ENCODE measurements at places on chromosomes 7 and 10. TPM values are rescaled to one million over a fixed set of nuclear protein-coding genes. Genes with fewer than 3 reads are reported as not detected.
A peak's percentile ranks its signal among the peaks of the same experiment; 100 is the strongest.

CHN2 gene
- polyA plus RNA-seq, result 29.1 TPM

- DNase-seq, result no peak
Observed at GRCh38 chr7:130906575-130906974, 172.6 kb upstream of the KLF14 start.

DNA sequence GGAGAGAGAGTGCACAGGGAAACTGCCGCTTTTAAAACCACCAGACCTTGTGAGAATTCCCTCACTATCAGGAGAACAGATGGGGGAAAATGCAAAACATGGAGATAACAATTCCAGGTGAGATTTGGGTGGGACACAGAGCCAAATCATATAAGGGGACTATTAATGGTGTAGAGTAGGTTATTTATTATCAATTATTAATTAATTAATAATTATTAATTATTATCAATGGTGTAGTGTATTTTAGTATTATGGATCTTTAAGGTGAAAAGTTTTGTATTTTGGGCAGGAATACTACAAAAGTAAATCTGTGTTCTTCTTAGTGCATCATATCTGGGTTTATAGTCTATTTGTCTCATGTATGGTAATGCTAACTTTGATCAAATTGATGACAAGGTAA is 377.7 kb upstream of the KCND2 start:
- no peak for DNase-seq

- DNase-seq, result no peak
Observed at GRCh38 chr10:14580671-14581332, 193.9 kb downstream of the FAM107B start.

HABP2 gene
- polyA plus RNA-seq, result 0.89 TPM

DNA sequence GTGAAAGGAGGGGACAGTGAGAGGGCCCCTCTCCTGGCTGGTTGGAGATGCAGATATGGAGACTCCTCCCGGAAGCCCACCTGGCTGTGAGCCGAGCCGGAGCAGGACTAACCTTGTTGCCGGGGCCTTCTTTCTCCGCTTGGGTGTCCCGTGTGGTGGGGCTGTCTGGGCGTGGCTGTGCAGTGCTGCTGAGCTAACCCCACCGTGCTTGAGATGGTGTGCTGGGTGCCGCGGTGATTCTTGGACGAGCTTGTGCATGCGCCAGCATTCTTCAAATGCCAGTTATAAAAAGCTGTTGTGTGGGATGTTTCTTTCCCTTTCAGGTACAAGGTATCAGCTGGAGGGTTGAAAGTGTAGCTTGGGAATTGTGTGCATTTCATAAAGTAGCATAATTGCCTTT is 48.8 kb downstream of the DAGLB start:
- no peak for DNase-seq

DNA sequence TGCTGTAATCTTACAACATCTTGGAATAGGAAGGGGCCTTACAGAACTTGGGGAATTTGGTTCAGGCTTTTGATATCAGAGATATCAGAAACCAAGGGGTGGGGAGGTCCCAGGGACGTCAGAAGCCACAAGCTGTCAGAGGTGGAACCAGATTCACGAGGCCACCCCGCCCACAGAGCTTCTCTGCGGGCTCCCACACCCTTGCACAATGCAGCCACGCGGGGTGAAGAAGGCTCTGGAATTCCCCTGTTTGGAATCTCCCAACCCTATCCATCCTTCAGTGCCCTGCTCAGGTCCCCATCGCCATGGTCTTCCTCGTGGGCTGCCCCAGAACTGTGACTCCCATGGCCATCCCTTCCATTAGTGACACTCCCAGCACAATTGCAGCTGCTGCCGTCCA is 247.1 kb upstream of the SHH start:
- no peak for DNase-seq

GRCh38 chr7:139674341-139674740 is 103.5 kb downstream of the HIPK2 start:
- DNase-seq, result no peak

AKR1D1 gene
- polyA plus RNA-seq, result 24.9 TPM

- peak; percentile 3 for DNase-seq
Observed at GRCh38 chr10:123512901-123513775, 153.0 kb upstream of the GPR26 start.

- no peak for DNase-seq
Observed at GRCh38 chr10:62691336-62691735, 113.2 kb upstream of the ADO start.

DNA sequence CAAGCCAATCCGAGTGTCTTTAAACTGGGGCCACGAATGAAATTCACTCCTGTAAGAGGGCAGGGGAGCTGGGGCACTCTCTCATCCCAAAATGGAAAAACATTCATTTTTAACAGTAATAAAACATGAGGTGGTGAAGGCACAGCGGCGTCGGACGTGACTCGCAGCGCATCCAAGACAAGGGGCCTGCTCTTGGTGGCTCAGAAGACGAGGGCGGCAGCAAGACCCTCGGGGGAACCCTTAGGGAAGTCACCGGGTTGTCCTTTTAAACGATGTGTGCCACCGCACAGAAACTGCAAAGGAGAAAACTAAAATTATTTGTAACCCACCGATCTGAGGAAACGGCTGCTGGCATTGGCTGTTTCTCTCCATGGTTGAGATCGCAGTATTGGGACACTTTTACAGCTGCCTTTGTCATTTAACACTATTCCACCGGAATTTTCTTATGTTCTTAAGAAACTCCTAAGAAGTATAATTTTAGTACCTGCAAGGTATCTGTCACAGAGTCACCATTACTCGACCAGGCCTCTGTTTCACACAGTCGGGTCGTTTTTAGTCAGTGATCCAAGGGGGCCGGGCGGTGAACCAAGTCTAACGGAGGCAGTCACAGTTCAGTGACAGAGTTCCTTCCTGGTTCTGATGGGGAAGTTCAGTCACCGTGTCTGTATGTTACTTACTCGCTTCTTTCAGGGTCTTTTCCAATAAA is 159.3 kb downstream of the PTPRN2 start:
- DNase-seq, result no peak

HOXA4 gene
- polyA plus RNA-seq, result 2.4 TPM

DNA sequence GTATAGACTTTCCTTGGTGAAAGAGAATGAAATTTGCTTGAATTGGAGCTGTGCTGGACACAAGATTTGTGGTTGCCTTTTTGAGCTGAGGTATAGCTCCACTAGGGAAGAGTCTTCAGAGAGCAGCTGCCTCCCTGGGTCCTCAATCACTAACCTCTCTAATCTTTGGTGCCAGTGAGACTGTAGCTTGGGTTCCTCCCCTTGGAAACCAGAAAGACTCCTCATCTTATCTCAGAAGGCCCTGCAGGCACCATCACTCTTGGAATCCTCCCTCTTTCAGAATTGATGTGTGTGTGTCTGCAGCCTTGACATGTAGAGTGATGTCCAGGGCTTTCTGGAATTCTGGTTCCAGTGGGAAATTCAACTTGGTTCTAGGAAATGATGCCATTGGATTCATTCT is 426.5 kb downstream of the RPS24 start:
- no peak for DNase-seq

GRCh38 chr10:60139798-60140566 is 233.6 kb upstream of the CCDC6 start:
- DNase-seq, result peak; percentile 58

PON1 gene
- polyA plus RNA-seq, result not detected

DNA sequence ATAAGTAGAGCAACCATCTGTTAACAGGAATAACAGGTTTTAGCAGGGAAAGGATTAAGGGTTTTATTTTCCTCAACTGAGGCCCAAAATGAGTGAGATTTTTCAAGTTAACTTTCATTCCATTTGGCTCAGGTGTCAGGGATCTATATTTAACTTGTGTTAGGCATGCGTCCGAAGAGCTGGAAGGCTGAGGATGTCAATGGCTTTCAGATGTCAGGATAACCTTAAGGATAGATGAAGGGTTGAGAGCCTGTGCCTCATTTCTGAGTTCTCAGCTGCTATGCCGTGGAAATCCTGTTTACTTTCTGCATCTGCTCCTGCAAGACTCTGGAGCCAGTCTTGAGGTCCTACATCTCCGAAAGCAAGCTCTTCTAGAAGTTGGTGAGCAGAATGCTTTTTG is 36.4 kb upstream of the CD36 start:
- DNase-seq, result no peak

PRR15 gene
- polyA plus RNA-seq, result 80.6 TPM

SH2D4B gene
- polyA plus RNA-seq, result 0.09 TPM

GRCh38 chr10:66698069-66698468 is 227.8 kb upstream of the LRRTM3 start:
- DNase-seq, result no peak

DNA sequence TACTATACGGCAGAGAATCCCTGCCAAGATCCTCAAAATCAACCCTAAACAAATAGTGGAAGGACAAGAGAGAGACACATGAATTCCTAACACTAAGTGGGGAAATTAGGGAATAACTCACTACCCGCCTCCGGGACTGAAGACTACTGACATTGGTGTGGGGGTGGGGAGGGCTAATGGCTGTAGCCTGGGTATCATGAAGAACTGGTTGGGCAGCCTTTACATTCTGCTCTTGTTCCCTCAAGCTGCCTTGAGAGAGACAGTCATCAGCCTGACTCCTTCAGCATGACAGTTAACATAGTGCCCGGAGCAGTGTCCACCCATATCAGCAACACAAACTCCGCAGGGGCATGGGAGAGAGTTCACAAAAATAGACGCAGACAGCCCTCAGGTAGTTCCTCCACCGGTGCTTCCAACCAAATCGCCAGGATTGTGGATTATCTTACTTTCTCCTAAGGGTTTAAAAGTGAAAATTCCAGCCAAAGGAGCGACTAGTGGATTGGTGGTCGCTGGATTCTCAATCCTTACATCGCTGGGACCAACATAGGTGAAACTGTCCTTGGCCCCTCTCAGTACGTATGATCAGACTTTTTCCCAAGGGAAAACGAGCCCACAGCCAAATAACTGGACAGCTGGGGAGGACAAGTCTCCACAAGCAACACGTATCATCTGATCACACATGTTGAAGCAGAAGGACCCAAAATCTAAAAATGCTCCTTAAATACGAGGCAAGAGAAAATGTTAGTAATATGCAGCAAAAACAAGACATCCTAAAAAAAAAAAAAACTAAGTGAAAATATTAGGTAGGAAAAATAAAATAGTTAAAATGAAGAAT is 22.6 kb downstream of the TMEM254 start:
- no peak for DNase-seq

DOCK1 gene
- polyA plus RNA-seq, result 18.1 TPM

SPDYE16 gene
- polyA plus RNA-seq, result not detected

PLXDC2 gene
- polyA plus RNA-seq, result 0.89 TPM

AKR1C2 gene
- 9.7 TPM for polyA plus RNA-seq

OR2A7 gene
- 2.8 TPM for polyA plus RNA-seq

DNA sequence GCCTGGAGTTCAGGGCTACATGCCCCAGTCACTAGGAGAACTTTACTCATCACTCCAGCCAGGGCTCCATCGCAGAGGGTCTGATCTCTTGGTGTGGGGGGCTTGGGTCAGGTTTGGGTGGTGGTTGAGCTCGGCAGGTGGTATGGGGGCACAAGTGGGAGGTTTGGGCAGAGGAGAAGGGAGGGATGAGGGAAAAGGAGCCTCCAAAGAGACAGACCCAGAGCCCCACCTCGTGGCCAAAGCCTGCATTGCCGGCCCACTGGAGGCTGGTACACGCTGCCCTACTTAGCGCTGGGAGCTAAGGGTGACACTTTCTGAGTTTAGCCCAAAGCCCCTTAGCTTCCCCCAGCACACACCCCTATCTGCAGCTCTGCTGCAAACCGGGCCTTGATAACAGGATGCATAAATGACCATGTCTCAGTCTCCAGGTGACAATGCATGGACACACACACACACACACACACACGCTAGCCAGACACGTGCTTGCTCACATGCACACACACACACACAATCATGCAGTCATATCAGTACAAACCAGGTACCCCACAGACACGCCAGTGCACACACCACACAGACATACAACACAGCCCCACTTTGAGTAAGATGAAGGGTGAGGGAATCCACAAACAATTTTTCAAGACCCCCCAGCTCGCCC is 14.7 kb downstream of the LZTS2 start:
- peak; percentile 68 for DNase-seq

NODAL gene
- polyA plus RNA-seq, result not detected

ABCB8 gene
- 29.9 TPM for polyA plus RNA-seq

GRCh38 chr7:152158801-152159587 is 133.5 kb downstream of the GALNT11 start:
- DNase-seq, result no peak

GRCh38 chr7:134447383-134447782 is 11.5 kb downstream of the AKR1B1 start:
- no peak for DNase-seq

GRCh38 chr7:95394370-95394769 is 1.8 kb downstream of the PON3 start:
- no peak for DNase-seq

- no peak for DNase-seq
Observed at GRCh38 chr10:79277579-79278269, 69.5 kb upstream of the PPIF start.

DNA sequence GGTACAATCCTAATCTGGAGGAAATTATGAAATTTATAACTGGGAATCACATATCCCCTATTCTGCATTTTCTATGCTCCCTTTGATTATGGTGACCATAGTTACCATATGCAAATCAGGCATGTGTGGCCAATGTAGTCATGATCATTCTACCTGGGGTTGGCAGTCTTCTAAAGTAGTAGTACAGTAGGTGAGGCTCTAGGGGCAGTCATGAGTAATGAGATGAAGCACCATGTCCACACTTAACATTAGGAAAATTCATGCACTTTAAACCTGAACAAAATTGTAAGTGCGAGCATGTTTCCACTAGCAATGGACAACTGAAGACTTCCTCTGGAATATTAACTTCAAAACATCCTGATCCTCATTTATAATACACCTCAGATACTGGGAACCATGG is 545.9 kb downstream of the SUGCT start:
- peak; percentile 5 for DNase-seq

FAM25G gene
- 46.7 TPM for polyA plus RNA-seq

LIPF gene
- polyA plus RNA-seq, result 44.3 TPM

DNA sequence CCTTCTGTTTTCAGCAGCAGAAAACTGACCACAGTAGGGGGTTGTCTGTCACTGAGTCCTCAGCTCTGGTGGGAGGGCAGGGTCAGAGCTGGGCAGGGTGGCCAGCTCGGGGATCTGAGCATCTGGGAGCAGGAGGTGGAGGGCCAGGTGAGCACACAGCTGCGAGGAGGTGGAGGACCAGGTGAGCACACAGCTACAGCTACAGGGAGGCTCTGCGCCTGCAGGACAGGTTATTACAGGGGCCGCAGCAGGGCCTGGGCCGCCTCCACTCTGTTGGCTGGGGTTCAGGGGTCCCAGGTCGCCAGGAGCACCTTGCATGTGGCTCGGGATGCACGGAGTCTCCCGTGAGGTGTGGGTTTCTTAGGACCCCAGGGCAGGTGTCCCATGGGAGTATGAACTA is 52.4 kb upstream of the PRKAR1B start:
- DNase-seq, result no peak

ANKRD7 gene
- 0.12 TPM for polyA plus RNA-seq

DNA sequence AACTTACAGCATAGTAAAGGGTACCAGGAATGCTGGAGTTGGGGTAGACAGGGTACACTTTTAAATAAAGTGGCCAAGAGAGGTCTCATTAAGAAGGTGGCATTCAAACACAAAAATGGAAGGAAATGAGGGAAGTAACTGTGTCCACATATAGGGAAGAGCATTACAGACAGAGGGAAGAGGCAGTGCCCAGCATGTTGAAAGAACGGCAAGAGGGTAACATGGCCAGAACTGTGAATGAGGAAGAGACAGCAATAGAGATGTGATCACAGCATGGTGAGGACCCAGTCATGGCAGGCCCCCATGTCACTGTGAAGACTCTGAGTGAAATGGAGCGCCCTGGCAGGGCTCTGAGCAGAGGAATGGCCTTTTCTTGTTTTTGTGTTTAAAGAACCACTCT is 35.1 kb upstream of the ZNRF2 start:
- DNase-seq, result no peak
